Activated CD4-positive, CD25-positive, alpha-beta regulatory T cell treated with anti-CD3 and anti-CD28 coated beads, Interleukin-2, amount 50 U/mL, for 24 hours (primary cell): ENCODE measurements at places on chromosomes 7 and 10.

- no peak for ATAC-seq
These were observed 102.5 kb downstream of the TRIL start for GRCh38 chr7:28855538-28856217.

DNA sequence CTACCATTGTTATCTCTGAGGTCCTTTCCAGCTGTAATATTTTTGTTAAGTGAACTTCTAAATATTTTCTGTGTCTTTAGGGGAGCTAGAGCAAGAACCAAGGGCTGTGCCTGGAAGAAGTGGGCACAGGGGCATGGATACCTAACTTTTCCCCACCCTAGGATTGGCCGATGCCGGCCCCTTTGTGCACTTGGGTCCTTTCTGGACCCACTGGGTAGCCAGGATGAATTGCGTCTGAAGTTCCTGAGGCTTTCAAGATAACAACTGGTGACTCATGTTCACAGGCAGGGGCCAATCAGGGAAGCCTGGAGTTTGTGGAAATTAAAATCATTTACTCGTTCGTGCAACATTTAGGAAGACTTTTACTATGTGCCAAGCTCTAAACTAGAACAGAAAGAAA, 758 bp downstream of the DPCD start:
- ATAC-seq: no peak

- ATAC-seq: no peak
These were observed 306.5 kb upstream of the NFE2L3 start for GRCh38 chr7:25845464-25845863.

- ATAC-seq: no peak
These were observed 123.5 kb downstream of the AHR start for GRCh38 chr7:17421941-17422340.

GRCh38 chr7:121605317-121605680, 209.2 kb upstream of the FAM3C start:
- no peak for ATAC-seq

DNA sequence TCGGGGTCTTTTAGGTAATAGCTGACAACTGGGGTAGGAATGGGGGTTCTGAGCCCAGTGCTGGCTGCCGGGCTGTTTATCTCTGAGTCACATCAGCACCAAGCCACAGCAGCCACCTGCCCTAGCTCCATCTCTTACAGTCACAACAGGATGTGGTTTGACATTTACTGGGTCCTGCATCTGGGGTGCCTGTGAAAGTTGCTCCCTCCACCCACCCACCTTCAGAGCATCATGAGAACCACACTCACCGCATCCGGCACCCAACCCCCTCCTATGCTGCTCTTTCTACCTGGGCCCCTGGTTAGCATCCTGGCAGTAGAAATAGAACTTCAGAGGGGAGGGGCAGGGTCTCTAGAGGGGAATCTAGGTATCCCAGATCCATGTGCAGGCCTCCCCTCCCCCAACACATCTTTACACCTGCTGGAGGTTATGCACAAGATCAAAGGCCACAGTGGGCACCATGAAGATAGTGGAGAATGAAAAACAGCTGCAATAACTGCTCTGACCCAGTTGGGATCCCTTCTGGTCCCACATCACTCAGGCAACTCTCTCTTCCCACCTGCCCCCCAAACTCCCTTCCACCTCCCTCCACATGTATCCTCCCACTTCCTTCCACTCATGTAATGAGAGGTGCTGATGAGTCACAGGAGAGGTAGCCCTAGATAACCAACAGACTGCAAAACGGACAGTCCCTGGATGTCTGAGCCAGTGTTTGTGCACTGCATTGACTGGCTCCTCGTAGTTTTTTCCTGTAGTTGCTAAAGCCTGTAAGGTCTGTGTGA, 38.2 kb downstream of the PRSS2 start:
- peak; percentile 79 for ATAC-seq

DNA sequence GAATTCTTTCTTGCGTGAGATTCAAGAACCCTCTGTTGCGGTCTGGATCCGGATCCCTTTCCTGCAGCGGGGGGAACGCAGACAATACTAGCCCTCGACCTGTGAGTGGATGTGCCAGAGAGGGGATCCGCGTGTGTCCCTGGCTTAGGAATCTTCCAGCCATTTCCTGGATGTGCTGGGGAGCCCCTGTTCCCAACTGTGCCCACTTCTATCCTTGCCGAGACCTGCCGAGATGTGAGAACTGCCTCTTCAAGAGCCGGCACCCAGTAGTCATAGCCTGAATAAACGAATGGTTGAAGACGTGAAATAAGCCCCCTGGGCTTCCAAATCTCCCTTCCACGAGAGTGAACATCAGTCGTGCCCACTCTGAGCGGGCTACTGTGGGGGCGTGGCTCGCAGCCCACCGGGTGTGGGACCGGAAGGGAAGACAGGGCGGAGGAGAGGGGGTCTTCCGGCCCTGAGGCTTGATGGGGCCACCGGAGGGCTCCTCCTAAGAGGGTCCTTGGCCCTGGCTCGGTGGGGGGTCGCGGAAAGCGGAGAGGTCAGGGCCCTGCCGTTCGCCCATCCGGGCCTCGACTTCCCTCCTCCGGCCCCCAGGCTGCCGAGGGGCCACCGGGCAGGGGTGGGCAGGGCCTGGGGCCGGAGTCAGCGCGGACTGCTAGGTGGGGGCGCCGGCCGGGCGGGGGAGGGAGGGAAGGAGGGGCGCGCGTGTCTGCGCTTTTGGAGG, 1.3 kb upstream of the CCDC136 start:
- no peak for ATAC-seq

GRCh38 chr7:138396251-138397070, 63.6 kb upstream of the TRIM24 start:
- ATAC-seq: no peak

GRCh38 chr10:95474228-95475002, 86.8 kb downstream of the SORBS1 start:
- ATAC-seq: no peak

DNA sequence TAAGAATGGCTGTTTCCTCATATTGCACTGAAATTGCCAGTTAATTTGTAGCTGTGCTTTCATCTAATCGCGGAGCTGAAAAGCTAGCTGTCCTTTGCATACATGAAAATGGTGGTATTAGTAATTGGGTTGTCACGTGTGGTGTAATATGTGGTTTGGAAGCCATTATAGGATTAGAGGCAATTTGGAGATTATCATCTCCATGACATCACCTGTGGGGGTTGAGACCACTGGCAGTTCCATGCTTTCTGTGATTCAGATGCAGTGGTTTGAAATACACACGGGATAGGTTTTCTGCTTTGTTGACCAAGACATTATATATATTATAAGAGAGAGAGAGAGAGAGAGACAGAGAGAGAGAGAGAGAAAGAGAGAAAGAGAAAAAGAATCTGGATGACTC, 180.8 kb downstream of the RAB11FIP2 start:
- ATAC-seq: no peak

GRCh38 chr7:65269150-65269856, 104.4 kb upstream of the ZNF92 start:
- ATAC-seq: peak; percentile 62

DNA sequence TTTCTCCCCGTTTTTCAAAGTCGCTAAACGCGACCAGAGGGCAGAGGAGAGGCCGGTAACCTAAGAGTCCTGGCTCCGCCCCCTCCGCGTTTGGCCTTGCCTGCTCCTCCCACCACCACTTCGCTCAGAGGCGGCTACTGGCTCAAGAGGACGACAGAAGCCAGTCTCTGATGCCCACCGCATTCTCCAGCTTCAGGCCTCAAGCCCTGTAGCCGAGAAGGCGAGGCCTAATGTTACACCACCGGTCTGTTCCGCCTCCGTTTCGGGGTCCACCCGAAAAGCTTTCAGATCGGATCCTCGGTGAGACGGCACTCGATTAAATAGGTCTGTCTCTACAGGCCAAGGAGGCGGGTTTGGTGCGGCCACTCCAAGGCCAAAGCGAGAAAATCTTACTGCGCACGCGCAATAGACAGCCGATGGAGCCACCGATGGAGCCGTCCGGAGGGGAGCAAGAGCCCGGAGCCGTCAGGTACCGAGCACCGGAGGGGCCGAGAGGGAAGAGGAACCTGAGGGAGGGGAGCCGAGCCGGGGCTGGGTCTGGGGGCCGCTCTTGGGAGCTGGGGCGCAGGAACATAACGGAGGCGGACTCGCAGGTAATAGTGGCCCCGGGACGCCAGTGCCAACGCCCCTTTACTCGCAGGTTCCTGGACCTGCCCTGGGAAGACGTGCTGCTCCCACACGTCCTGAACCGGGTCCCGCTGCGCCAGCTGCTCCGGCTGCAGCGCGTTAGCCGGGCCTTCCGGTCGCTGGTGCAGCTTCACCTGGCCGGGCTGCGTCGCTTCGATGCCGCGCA, at the start of gene FBXL15:
Gene FBXL15 (plus strand): TSS at position 123 of the 793 bp plus-strand sequence. CDS start 294 bp downstream, at position 417.
- peak; percentile 85 for ATAC-seq

- no peak for ATAC-seq
These were observed 38.1 kb downstream of the LRGUK start for GRCh38 chr7:134165252-134165651.

DNA sequence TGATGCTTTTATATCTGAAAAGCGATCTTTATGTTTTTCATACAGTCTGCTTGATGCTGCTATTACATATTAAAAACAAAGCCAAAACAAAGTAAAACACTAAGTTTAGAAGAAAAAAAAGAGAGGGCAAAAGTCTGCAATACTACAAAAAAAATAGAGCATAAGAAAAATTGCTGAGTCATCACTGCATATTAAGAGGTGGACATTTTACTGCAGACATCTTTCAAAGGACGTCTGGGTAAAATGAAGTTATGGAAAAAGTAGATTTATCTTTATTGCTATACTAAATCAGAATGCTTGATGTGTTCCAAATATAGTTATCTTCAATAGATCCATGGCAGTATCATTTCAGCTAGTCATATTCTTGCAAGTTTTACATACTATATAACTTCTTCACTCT, 172.0 kb downstream of the MAGI2 start:
- ATAC-seq: no peak

GRCh38 chr7:139767561-139767982, 10.2 kb downstream of the HIPK2 start:
- ATAC-seq: peak; percentile 18

GRCh38 chr7:91266689-91267090, 2.5 kb downstream of the FZD1 start:
- ATAC-seq: no peak

DNA sequence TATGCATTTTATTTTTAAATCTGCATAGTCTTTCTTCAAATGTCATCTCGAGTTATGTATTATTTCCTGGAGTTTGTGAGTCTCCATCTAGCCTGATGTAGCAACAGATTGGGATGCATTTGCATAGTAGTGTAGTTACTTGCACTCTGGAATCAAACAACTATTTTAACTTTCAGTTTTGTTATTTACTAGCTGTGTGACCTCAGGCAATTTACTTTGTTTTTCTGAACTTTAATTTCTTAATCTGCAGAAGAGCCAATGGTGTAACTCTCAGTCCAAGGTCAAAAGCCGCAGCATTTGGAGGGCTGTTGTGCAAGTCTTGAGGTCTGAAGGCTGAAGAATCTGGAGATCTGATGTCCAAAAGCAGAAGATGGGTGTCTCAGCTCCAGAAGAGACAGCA, 175.8 kb upstream of the SORCS1 start:
- no peak for ATAC-seq

DNA sequence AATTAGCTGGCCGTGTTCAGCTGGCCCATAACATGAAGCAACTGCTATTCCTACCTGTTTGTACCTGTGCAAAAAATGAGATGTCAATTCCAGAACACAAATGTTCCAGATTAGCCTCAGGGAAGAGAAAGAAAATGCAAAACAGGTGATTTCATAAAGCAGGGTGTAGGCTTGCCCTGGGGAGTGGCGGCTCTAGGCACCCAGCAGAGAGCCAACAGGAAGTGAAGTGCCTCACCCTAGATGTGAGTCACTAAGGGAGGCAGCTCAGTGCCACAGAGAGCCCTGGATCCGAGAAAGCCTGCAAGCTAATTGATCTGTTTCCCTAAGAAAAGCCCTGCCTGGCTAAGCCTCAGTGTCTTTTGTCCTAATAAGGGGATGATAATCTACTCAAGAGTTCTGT, 240.0 kb downstream of the ARHGAP21 start:
- ATAC-seq: no peak

DNA sequence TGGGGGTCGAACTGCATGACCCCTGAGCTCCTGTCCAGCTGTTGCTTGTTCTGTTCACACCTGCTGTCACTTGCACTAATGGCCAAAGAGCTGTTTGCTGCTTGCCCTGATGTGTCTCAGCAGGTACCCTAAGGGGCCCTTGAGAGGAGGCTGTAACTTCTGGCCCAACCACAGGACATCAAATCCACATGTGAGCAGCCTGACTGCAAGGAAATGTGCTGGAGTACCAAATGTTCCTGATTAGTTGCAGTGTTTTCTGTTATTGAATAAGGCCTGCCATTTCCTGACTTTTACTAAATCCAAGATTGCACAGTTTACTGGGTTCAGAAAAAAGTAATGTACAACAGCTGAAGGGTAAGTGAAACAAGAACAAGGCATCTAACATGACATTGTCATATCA, 91.7 kb upstream of the IL6 start:
- ATAC-seq: no peak

DNA sequence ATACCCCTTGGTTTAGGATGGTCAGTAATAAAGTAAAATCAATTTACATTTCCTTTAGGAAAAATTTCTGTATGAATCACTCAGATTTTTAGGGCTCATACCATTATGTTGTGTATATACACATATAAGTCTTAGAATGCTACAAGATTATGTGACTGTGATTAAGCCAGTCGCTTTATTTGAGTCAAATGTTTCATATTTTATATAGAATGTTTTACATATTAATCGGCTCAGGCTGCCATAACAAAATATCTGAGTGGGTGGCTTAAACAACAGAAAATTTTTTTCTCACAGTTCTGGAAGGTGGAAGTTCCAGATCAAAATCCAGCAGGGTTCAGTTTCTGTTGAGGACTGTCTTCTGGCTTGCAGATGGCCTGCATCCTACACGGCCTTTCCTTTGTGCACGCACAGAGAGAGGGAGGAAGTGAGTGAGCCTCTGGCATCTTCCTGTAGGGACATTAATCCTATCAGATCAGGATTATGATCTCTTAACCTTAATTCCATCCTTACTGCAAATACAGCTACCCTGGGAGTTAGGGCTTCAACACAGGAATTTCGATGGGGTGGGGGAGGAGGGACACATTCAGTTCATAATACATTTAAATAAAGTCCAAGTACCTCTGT, 198.0 kb downstream of the PHF14 start:
- ATAC-seq: peak; percentile 51

- ATAC-seq: no peak
These were observed 670 bp upstream of the AGK start for GRCh38 chr7:141550386-141551093.

DNA sequence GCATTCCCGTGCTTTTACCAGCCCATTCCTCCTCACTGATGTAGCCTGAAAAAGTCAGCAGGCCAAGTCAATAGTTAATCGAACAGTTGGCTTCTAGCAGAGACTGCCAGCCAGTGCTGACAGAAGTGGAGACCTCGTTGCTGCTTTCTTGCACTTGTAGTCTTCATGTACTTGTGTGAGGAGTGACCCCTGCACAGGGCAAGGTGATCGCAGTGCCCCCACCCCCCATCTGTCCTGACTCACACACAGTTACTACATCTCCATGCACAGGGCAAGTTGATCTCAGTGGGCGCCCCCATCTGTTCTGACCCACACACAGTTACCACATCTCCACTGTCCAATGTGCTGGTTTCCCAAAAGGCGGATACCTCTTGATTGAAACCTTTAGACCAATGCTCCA, 34.2 kb downstream of the C10orf71 start:
- no peak for ATAC-seq
